ENCODE measurements at places on chromosomes 1 and 21.

DNA sequence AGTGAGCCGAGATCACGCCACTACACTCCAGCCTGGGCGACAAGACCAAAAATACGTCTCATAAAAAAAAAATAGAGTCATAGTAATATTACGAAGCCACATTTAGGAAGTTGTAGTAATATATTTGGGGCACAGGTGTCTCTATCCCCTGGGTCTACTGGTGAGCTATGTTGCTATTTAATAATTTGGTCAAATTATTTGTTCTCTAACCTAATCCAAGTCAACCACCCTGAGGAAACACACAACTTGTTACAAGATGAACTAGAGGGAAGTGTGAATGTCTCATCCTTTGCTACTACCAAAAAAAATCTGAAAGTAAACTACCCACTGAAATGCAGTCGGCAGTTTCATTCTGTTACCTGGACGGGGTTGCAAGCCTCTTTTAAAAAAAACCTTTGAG, 35.3 kb downstream of the RGS8 start:
- no peak for ATAC-seq

- peak; percentile 12 for ATAC-seq
Observed at GRCh38 chr1:28329395-28330153, 734 bp downstream of the MED18 start.

DNA sequence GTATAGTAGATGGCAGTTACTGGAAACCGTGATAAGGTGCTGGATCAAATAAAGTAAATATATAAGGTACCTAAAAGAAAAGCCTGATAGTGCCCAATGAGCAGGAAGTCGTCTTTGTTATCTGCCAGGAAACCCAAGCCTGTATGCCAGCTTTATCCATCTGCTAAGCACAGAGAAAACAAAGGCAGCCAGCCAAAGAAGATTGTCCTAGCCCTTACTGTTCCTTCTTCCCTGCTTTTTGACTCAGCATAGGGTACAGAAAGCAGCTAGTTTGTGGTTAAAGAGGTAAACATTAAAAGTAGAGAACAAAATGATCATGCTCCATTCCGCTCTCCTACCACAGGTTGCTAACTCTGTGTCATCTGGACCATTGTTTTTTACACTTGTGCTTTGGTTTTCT, 10.1 kb downstream of the KRTAP22-2 start:
- no peak for ATAC-seq

GRCh38 chr1:64896551-64896950, 69.8 kb downstream of the JAK1 start:
- ATAC-seq = no peak

DNA sequence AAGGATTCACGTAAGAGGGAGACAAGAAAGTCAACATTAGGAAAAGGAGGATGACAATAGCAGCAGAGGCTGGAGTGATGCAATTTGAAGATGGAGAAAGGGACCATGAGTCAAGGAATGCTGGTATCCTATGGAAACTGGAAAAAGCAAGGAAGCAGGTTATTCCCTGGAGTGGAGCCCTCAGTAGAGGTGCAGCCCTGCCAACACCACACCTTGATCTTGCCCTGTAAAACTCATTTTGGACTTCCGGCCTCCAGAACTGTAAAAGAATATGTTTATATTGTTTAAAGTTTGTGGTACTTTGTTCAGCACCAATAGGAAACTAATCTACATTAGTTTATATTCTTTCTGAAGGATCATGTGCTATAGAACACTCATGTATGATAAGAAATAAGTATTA, 19.6 kb upstream of the CLDN17 start:
- ATAC-seq = no peak

DNA sequence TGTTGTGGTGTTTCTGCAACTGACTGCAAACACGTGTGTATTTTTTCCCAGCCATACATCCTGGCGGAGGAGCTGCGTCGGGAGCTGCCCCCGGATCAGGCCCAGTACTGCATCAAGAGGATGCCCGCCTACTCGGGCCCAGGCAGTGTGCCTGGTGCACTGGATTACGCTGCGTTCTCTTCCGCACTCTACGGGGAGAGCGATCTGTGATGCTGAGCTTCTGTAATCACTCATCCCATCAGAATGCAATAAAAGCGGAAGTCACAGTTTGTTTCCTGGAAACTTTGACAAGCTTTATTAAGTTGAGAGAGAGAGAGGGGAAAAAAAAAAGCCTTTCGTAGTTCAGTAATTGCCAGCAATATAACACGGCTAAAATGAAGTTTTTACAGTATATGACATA, 32.7 kb upstream of the MTR start:
- no peak for ATAC-seq

GRCh38 chr1:74673351-74674111, at the start of gene ERICH3:
Gene ERICH3, minus strand, starts transcription at chr1:74673792. Its CDS starts 273 bp downstream, at chr1:74673519.
- ATAC-seq = no peak

- ATAC-seq = no peak
Observed at GRCh38 chr1:34140011-34140676, 24.9 kb downstream of the CSMD2 start.

All from activated CD4-positive, CD25-positive, alpha-beta regulatory T cell treated with anti-CD3 and anti-CD28 coated beads, Interleukin-2, amount 50 U/mL, for 24 hours (primary cell).